ENCODE measurements at places on chromosomes 1 and 21. TPM values are rescaled to one million over a fixed set of nuclear protein-coding genes. Genes with fewer than 3 reads are reported as not detected.

GRCh38 chr1:209411491-209411929 is 172.0 kb upstream of the CAMK1G start:
- peaks cover 8% of the 10 kb centered on the region for H3K27me3 ChIP-seq
- H3K27ac ChIP-seq: no peak overlapping the region
- no peak overlapping the region for H3K4me3 ChIP-seq
- H3K4me1 ChIP-seq: no peaks in the 10 kb centered on the region
- DNase-seq: peak; percentile 66

GRCh38 chr1:77830946-77831345 is 51.5 kb downstream of the MIGA1 start:
- H3K36me3 ChIP-seq: peaks cover 16% of the 10 kb centered on the region
- H3K27ac ChIP-seq: no peak overlapping the region
- H3K4me3 ChIP-seq: no peak overlapping the region

- no peaks in the 10 kb centered on the region for H3K27me3 ChIP-seq
- H3K4me3 ChIP-seq: peak overlapping the region; percentile 60
- H3K27ac ChIP-seq: peak overlapping the region; percentile 93
- DNase-seq: peak; percentile 55
- H3K4me1 ChIP-seq: peaks cover 25% of the 10 kb centered on the region
Observed at GRCh38 chr1:119141020-119141424, 569 bp upstream of the WARS2 start.

GRCh38 chr21:33053951-33054350 is 16.0 kb upstream of the OLIG1 start:
- no peak overlapping the region for H3K27ac ChIP-seq
- H3K27me3 ChIP-seq: no peaks in the 10 kb centered on the region
- no peak overlapping the region for H3K4me3 ChIP-seq
- H3K36me3 ChIP-seq: no peaks in the 10 kb centered on the region

DNA sequence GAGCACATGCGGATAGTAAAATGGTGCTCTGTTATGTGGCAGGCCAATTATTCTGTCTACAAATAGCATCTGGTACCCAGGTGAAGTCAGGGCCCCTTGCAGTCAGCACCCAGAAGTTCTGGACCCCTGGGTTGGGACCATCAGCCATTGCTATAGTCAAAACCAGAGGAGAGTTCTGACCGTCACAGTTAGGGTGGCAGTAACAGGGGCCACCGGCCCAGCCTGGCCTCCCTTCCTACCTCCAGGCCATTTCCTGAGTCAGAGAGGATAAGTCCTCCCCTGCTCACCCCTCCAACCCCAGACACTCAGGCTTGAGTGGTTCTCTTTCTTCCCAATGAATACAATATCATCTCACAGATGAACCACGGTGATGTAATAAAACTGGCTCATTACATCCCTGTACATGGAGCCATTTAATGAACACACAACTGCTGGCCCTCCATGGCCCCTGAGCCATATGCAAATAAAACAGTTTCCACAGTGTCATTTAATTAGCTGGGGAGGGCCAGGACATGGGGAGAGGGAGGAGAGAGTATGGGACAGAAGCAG is 673.6 kb downstream of the MATN1 start:
- H3K36me3 ChIP-seq: no peaks in the 10 kb centered on the region
- H3K27me3 ChIP-seq: no peaks in the 10 kb centered on the region
- no peak overlapping the region for H3K4me3 ChIP-seq
- DNase-seq: no peak

- H3K4me3 ChIP-seq: no peak overlapping the region
- H3K27ac ChIP-seq: peak overlapping the region; percentile 68
- H3K36me3 ChIP-seq: no peaks in the 10 kb centered on the region
- no peaks in the 10 kb centered on the region for H3K27me3 ChIP-seq
- DNase-seq: no peak
Observed at GRCh38 chr1:218463194-218464156, 118.3 kb downstream of the TGFB2 start.

DNA sequence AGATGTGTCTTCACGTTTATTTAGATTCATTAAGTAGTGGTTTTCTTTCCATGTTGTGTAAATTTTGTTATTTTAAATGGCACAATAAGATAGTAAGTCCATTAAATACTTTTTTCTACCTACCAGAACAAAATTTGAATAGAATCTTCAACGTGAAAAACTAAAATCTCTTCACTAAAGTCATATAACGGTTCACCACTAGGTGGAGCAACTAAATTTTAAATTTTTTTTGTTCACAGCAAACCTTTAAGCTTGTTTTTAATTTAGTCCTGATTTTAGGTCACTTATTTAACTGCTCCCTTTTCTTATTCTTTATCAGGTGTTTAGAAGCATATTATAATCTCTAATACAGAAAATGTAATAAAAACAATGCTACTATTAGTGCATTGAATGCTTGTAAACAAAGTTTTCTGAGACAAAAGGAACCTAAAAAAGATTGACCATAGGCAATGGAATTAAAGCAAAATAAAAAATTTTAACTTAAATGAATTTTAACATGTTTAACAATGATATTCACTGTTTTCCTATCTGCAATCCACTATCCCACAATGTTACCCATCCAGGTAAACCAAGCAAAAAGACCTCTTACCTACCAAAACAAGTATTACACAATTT is 28.3 kb upstream of the PKN2 start:
- H3K27me3 ChIP-seq: no peaks in the 10 kb centered on the region
- no peak overlapping the region for H3K27ac ChIP-seq
- no peak overlapping the region for H3K4me3 ChIP-seq
- no peaks in the 10 kb centered on the region for H3K4me1 ChIP-seq
- no peak for DNase-seq

- no peaks in the 10 kb centered on the region for H3K27me3 ChIP-seq
- H3K4me1 ChIP-seq: no peaks in the 10 kb centered on the region
- H3K4me3 ChIP-seq: peak overlapping the region; percentile 19
- peak; percentile 42 for DNase-seq
- H3K36me3 ChIP-seq: no peaks in the 10 kb centered on the region
Observed at GRCh38 chr1:245345191-245345884, 190.6 kb downstream of the KIF26B start.

Gene TRIM17
- not detected for total RNA-seq

Gene GSTM5
- 18.5 TPM for total RNA-seq

Gene IGSF21
- 2.0 TPM for total RNA-seq

Measured in stomach (tissue), 19 donors.